ENCODE measurements at places on chromosomes 16 and 17.

- no peak for DNase-seq
Measured at GRCh38 chr16:27950206-27950887, 113.2 kb downstream of the GSG1L start.

DNA sequence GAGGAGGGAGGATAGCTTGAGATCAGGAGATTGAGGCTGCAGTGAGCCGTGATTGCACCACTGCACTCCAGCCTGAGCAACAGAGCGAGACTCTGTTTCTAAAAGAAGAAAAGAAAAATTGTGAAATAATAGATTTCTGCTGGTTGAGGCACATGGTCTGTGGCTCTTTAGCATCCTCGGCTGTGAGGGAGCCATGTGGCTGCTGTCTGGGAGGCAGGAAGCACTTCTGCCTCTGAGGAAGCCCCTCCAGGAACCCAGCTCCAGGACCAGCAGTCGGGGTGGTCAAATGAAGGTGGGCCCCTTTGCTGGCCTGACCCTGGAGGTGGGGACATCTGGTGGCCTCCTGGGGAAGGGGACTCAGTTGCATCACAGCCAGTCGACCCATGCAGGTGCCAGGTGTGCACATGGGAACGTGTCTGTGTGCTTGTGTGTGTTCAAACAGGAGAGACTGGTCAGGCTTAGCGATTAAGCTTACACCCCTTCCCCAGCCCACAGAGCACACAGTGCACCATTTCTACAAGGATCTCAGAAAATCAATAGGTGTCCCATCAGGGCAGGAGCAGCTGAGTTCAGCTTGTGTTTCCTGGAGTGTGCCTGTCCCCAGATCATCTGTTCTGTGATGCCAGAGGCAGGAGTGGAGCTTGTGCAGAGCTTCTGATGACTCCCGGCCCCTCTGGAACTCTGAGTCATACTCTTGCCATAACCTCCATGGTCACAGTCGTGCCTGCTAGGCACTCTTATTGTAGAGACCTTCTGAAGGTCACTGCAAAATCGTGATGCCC, 24.3 kb upstream of the MGAT5B start:
- DNase-seq: no peak

GRCh38 chr16:1773703-1774447, 941 bp upstream of the MRPS34 start:
- DNase-seq: no peak

DNA sequence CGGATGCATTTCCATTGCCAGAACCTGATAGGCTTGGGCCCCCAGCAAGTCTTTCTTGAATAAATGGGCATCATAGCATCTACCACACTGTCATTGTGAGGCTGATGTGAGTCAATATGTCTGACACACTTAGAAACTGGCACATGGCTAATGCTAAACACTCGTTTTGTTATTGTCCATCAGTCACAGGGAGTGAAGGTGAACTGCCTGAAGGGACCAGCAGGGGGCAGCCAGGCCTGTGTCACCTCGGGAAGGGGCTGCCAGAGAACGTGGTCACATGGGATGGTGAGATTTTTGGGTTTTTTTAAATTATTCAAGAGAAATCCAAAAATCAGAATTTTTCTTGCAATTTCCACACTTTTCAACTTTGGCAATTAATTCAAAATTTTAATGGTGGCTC, 831 bp upstream of the RCVRN start:
- no peak for DNase-seq

GRCh38 chr16:20072146-20072873, 1.4 kb downstream of the GPR139 start:
- no peak for DNase-seq

Data from astrocyte of the cerebellum (primary cell).